Activated T-cell treated with anti-CD3 and anti-CD28 coated beads for 4 hours (primary cell): ENCODE measurements at places on chromosomes 1 and 21.

GRCh38 chr1:19254416-19254815 is 2.8 kb downstream of the MRTO4 start:
- no peak for DNase-seq

GRCh38 chr1:153397924-153398651 is 7.2 kb upstream of the S100A8 start:
- no peak for DNase-seq

GRCh38 chr1:98027103-98027705 is 106.4 kb upstream of the DPYD start:
- no peak for DNase-seq

DNA sequence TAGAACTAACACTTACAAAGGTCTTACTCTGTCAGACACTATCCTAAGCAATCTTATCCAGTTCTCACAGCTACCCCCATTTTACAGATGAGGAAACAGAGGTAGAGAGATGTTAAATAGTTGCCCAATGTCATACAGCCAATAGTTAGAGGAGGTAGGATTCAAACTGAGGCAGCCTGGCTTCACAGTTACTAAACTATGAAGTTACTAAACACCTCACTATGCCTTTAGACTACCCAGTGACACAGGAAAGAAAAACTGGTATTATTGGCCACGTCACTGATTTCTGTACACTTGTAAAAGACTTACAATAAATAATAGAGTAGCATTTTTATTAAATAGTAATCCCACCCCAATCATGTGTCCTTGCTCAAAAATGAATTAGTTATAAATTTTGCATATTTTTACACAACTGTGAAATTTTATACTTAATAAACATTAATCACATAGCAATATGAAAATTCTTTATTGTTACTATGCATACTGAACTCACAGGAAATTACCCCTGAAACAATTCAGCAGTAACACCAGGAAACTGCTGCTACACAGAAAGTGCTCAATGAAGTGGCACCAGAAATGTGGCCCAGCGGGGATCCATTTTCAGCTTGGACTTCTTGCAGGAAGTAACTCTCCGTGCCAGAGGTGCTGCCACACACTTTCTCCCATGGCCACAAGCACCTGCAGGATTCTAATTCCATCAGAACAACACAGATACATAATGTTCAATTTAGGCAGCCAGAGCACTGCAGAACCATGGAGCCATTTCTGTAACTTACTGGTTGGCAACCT is 69.4 kb downstream of the VAV3 start:
- no peak for DNase-seq

- DNase-seq = no peak
These were observed 396.9 kb downstream of the ADGRL2 start for GRCh38 chr1:82197606-82198005.

DNA sequence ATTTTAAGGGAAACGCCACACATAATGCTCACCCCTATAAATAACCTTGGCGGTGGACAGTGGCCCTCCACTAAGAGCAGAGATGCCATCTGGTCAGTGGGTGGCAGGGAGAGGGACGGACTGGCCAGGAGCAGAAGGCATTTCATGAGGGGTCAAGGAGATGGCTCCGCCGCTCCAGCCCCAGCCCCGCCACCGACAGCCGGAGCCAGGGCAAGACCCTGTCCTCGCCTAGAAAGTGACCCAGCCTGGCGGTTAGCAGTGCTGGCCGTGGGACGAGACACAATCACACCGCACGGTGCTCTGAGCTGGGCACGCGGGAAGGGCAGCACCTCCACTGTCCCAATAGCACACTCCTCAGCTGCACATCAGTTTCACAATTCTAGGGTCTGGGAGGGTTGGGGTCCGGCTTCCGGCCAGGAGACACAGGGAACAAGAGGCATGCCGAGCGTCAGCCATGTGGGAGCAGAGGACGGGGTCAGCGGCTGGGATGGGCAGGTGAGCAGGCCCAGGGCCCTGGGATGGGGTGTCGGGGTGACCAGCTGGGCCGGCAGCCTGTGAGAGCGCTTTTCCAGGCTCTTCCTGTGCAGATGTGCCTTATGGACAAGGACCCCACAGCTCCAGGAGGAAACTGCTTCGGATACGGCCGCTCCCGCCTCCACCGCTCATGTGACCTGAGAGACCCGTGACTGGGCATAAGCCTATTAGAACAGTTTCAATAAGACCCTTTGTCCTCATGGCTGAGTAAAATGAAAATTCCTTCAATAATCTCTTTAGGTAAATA is 5.7 kb downstream of the SLC19A1 start:
- DNase-seq = no peak

DNA sequence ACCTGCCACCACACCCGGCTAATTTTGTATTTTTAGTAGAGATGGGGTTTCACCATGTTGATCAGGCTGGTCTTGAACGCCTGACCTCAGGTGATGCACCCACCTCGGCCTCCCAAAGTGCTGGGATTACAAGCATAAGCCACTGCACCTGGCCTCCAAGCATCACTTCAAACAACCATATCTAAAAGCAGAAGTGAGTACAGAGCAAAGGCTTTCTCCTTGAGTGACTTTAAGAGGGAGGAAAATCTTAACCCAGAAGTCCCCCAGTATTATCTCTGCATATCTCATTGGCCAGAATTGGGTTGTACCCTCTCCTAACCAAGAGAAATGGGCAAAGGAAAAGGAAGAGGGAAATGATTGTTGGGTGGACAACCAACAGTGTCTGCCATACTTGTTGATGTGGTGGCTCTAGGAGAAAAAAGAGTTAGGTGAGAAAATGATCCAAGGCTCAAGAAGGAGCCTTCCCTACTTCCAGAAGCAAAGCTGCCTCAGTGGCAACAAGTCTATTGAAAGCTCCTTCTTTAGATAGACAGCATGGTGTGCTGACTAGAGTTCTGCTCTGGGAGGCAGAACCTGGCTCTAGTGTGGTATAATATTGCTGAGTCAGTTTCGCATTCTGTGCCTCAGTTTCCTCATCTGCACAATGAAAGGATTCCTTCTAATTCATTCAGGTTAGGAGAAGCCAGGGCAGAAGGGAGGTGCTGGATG is 16.8 kb upstream of the FOXE3 start:
- no peak for DNase-seq

- DNase-seq = no peak
These were observed 99.9 kb downstream of the COLGALT2 start for GRCh38 chr1:183937611-183938010.

GRCh38 chr1:23210351-23210785 is 6.9 kb downstream of the HTR1D start:
- DNase-seq = no peak

GRCh38 chr21:27564684-27565301 is 597.9 kb upstream of the ADAMTS5 start:
- no peak for DNase-seq

- DNase-seq = no peak
These were observed 36.3 kb downstream of the SMYD2 start for GRCh38 chr1:214317300-214317699.

DNA sequence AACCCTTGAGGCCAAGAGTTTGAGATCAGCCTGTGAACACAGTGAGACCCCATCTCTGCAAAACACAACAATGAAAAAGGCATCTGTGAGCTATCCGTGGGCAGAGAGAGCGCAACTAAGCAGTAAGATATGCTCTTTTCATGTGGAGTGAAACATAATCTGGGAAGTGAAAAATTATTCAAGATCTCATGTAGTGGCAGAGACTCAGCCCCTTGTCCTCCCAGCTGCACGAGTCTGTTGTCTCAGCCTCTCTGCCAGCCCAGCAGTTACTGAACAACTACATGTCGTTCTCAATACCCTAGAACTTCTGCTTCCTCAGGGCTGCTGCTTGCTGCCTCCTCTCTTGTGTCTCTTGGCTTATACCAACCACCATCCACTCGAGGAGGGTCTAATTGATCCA is 61.3 kb upstream of the WDR26 start:
- DNase-seq = no peak

DNA sequence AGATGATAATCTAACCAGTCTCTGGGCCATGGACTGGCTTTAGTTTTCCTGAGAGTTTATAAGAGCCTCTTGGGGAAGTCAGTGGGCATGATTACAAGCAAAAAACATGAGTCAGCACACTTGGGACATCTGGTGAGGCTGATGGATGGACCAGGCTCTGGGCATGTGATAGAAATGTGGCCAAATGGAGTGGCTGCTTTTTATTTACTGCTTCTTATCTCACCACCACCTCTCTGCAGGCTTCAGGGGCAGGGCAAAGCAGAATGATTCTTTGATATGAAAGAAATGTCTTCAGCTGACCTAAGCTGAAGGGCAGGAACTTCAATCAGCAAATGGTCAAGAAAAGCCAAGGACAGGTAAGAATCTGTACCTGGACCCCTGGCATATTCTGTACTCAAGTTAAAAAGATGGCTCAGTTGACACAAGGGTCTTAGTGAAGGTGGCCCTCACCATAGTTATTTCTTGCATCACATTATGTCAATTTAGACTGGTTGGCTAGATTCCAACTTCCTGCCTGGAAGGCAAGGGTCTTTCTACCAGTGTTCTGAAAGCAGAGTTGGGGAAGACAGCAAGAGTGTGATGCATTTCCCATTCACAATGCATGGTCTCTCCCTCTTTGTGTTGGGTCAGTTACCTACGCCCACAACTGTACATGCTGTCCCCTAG is 162.8 kb downstream of the FASLG start:
- no peak for DNase-seq

DNA sequence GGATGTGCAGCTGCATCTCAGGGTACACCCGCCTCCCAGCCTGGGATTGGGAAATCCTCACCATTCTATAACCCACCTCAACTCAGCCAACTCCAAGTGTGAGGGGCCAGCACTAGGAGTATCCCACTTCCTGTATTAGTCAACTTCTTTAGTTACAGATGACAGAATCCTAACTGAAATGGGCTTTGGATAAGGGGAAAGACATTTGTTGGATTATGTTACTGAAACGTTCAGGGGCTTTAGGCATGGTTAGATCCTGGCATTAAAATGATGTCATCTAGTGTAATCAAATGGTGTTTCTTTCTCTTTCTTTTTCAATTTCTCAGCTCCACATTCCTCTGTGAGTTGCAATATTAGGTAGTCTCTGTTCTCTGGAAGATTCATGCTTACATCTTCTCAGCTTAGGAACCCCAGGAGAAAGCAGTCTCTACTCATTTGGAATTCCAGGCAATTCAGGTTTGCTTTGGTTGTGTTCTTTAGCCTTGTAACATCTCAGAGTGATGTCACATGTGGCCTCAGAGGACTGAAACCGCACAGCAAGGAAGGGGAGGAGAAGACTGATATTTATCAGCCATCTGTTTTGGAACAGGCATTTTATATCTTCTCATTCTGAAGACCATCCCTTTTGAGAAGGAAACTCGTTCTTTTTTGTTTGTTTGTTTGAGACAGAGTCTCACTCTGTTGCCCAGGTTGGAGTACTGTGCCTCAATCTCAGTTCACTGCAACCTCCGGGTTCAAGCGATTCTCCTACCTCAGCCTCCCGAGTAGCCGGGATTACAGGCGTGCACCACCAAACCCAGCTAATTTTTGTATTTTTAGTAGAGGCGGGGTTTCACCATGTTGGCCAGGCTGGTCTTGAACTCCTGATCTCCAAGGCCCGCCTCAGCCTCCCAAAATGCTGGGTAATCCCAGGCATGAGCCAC is 18.9 kb upstream of the TMEM54 start:
- no peak for DNase-seq

DNA sequence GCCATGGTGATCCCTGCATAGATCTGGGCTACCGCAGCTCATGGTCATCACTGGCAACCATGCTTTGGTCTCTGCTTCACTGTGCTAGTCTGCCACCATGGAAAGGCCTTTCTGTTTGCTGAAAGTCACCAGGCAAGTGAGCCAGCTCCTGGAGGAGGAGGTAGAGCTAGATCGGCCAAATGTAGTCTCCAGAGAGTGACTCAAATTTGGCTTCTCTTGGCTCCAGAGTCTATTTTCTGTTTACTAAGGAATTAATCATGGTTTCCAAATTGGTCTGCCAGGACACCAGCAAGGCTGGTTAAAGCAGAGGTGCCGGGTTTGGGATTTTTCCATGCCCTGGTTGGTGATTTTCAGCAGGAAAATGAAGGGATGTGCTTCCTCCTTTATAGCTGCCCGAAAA is 52.7 kb upstream of the IVNS1ABP start:
- no peak for DNase-seq

- no peak for DNase-seq
These were observed 8.5 kb downstream of the SSR2 start for GRCh38 chr1:156012051-156012817.

GRCh38 chr1:47703981-47704596 is 266.2 kb downstream of the FOXD2 start:
- DNase-seq = no peak

DNA sequence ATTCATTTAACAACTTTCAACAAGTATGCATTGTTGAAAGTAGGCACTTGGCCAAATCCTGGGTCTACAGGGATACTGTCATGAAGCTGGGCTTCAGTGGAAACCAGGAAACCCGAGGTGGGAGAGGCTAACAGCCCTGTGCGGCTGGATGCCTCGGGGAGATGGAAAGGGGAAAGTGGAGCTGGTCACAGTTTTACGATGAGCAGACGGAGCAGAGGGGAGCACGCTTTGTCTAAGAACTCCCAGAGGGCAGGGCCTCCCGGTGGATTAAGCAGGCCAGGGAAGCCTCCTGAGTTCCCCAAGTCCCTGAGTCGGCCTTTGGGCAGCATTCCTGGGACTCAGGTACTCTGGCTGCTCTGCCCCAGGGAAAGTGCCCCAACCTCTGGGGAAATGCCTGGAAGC is 23.8 kb downstream of the STUM start:
- DNase-seq = no peak

GRCh38 chr1:204725821-204726448 is 40.4 kb upstream of the LRRN2 start:
- DNase-seq = no peak

DNA sequence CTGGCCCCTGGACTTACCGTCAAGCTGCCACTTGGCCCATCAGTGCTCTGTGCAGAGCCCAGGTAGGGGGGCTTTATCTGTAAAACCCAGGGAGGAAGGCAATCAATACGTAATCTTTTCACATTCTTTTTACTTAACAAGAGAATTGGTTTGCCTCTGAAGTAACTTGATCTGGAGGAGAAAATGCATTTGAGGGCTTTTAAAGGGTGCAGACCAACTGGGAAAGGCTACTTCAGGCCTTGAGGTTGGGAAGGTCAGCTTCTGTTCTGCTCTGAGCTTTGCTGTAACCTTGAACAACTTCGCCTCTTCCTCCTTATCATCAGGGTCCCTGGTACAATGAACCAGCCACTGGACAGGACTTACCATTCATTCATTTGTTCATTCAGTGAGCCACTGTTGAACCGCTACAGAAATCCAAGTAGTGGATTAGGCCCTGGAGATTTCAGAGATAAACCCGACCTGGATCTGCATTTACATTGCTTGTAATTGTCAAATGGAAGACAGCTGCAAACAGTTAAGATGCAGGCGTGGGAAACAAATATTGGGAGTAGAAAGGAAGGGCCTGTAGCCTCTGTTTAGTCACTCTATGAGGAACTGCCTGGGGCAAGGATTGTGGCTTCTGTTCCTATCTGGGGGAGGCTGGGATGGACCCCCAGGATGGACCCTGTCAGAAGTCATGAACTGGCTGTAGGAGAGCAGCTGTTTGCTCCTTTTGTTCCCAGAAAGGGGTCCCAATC is 90.9 kb downstream of the MAN1C1 start:
- no peak for DNase-seq
